Psoas muscle (tissue), 8 donors: ENCODE measurements at places on chromosomes 3 and 15. TPM values are rescaled to one million over a fixed set of nuclear protein-coding genes. Genes with fewer than 3 reads are reported as not detected.
A peak's percentile ranks its signal among the peaks of the same experiment; 100 is the strongest.

ULK3 gene
- 34.5 TPM for total RNA-seq

HRG gene
- not detected for total RNA-seq

GATA2 gene
- 6.4 TPM for total RNA-seq

SPATA12 gene
- not detected for total RNA-seq

NTRK3 gene
- total RNA-seq = 1.7 TPM

RASGRF1 gene
- total RNA-seq = not detected

MOBP gene
- not detected for total RNA-seq

TMCO5A gene
- total RNA-seq = not detected

CCK gene
- total RNA-seq = not detected

SPINT1 gene
- total RNA-seq = 0.19 TPM

GRK7 gene
- not detected for total RNA-seq

DNA sequence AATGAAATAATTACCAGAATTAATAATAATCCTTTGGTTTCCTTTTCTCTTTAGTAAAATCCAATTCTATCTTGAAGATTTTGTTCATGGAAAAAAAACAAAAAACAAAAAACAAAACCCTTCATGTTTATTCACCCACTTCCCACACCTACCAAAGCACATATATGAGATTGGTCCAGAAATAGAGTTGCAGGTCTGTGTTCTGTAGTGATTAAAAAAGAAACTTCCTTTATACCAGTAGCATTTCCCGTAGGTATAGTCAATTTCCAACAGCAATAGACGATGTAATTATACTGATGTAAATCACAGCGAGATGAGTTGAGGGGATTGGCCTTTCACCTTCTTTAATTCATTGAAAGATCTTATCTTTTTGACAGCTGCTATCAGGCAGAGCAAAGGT lies 194.6 kb downstream of the SOX2 start:
- DNase-seq = no peak

DNA sequence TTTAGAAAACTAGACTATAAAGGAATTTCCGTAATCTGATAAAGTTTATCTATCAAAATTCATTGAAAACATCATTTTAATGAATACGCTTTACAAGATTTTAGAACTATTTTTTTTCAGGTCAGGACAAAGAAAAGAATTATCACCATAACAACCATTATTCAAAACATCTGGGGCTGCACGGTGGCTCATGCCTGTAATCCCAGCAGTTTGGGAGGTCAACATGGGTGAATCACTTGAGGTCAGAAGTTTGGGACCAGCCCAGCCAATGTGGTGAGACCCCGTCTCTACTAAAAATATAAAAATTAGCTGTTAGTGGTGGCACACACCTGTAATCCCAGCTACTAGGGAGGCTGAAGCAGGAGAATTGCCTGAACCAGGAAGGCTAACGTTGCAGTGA lies 260.4 kb downstream of the WNT5A start:
- no peak for DNase-seq

DNA sequence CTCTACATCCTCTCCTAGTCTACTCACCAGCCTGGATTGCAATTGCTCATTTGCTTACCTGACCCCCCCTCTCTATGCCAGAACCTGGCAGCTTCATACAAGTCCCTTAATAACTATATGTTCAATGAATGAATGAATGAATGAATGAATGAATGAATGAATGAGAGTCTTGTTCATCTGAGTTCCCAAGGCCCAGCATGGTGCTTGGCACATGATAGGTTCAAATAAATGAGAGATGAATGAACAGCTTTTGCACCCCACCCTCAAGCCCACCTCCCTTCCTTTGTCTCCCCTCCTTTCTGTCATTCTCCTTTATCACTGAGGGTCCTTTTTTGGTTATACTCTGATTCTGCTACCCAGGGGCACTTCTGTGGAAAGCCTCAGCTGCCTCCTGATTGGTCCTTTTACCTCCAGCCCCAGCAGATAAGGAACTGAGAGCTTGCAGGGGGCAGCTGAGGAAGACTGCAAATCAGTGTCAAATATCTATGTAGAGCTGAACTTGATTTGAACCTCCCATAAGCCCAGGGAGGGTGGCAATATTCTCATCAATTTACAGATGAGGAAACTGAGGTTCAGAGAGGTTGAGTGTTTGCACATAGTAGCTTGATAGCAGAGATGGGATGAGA lies 54.1 kb upstream of the CHRNB4 start:
- DNase-seq = no peak

GRCh38 chr15:77654975-77655374 lies 22.3 kb upstream of the LINGO1 start:
- no peak for DNase-seq

DNA sequence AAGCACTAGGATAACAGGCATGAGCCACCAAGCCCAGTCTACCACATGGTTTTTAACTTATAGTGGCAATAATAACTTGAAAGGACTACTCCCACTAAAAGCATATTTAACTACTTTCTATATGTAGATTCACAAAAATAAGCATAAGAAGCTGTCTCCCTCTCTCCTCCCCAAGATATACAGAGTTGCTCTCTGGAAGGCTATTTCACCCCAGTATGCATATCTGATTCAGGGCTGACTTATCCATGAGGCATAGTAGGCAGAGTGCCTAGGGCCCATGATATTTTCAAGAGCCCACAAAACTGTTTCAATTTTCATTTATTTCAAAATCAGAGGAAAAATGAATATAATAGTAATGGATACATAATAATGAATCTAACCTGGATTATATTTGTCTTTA lies 20.5 kb downstream of the ATP8B4 start:
- no peak for DNase-seq

DNA sequence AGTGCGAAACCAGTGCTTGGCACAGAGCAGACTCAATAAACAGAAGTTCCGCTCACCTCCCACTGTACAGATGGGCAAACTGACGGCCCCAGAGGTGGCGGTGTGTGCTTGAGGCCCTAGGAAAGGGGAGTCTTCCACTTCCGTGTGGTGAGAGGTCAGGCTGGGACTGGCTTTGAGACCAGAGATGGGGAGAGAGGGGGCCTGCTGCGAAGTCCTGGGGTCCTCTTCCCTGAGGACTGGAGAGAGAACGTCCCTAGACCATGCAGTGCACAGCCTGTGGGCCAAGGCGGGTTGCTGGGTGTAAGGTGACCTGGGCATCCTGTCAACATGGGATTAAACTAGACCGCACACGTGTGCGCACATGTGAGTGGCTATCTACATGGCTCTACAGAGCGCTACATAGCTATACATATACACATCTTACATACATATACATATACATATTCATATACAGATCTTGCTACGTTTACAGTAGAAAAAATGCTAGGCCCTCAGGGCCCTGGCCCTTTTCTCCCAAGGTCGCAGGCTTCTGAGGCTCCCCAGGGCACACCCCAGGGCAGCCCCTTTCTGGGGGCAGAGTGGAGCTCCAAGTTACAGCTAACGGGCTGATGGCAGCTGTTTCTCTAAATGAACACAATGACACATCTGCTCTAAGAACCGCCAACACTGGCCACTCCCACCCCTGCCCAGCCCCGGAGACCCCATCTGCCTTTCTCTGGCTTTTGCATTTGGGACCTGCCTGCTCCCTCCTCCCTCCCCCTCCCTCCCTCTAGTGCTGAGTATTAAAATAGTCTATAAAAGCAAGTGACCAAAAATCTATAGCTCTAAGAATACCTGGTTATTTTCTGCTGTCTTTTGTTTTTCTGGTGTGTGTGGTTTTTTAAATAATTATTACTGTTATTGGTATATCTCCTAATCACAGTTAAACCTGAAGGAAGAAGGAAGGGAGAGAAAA lies 47.0 kb downstream of the HCN4 start:
- DNase-seq = peak; percentile 15

- DNase-seq = no peak
Measured at GRCh38 chr15:76993114-76993725, 1.7 kb upstream of the PSTPIP1 start.

GRCh38 chr3:19226479-19226878 lies 78.2 kb downstream of the KCNH8 start:
- no peak for DNase-seq

GRCh38 chr3:133487920-133488540 lies 85.5 kb upstream of the CDV3 start:
- DNase-seq = no peak

- DNase-seq = no peak
Measured at GRCh38 chr3:71930056-71930991, 145.4 kb upstream of the PROK2 start.
